Karpas-422 (cell line): ENCODE measurements at places on chromosomes 5 and 9.

GRCh38 chr5:1667648-1668140 is 131.9 kb downstream of the MRPL36 start:
- no peaks in the 10 kb centered on the region for H3K4me1 ChIP-seq
- H3K4me3 ChIP-seq, result no peak overlapping the region
- no peaks in the 10 kb centered on the region for H3K27me3 ChIP-seq

DNA sequence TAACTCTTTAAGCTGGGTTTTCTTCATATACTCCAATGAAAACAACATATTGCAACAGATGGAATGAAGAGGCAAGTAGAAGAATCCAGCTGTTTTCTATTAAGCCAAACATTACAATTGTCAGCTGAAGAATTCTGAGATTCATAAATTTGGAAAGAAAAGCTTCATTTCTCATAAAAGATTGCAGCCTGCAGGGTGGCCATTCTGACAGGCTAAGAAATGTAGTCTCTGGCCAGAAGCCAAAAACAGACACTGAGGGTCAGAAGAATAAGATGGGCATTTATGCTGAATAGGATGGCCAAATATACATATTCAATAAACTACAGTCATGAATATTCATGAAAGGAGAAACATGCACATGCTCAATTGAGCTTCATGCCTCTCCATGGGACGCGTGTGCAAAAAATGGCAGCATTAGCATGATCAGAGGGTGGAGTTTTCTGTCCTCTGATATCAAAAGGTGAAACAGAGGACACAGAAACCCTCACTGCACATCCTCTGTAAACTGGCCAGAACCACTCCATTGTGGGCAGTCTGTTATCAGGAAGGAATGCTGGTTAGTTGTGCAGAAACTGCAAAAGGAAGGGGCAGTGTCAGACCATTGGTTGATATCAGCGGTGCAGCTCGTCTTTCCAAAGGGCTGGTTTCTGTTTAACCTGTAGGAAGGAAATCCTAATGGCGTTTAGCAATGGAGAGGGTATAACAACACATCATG is 50.2 kb downstream of the FXN start:
- H3K27ac ChIP-seq, result no peak overlapping the region
- H3K4me1 ChIP-seq, result no peaks in the 10 kb centered on the region
- DNase-seq, result peak; percentile 34
- H3K27me3 ChIP-seq, result no peaks in the 10 kb centered on the region
- no peaks in the 10 kb centered on the region for H3K36me3 ChIP-seq
- no peak overlapping the region for H3K4me3 ChIP-seq

GRCh38 chr5:150085950-150086715 is at the start of gene CSF1R:
TSS of gene CSF1R (minus strand) at chr5:150086554. CDS start at chr5:150086427, 127 bp downstream.
- no peak for DNase-seq
- H3K4me1 ChIP-seq, result no peaks in the 10 kb centered on the region
- no peaks in the 10 kb centered on the region for H3K27me3 ChIP-seq
- no peaks in the 10 kb centered on the region for H3K36me3 ChIP-seq
- no peak within 1 kb of the TSS for H3K4me3 ChIP-seq
- no peak within 1 kb of the TSS for H3K27ac ChIP-seq

DNA sequence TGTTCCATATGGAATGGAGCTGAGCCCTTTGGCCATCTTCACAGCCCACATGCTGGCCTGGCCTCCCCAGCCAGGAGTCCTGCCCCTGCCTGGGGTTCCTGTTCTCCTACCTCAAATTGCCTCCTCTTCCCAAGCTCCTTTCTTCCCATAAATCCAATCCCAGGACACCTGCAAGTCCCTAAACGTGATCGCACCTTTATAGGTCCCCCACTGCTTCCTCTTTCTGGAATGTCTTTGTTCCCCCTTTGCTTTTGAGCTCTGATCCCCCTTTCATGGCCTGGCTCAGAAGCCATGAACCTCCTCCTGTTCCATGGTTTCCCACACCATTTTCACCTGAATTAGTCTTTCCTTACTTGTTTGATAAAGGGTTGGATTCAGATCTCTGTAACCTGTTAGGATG is 68.5 kb downstream of the TRPC7 start:
- no peak overlapping the region for H3K27ac ChIP-seq
- no peak for DNase-seq
- no peaks in the 10 kb centered on the region for H3K36me3 ChIP-seq
- H3K27me3 ChIP-seq, result no peaks in the 10 kb centered on the region
- no peaks in the 10 kb centered on the region for H3K4me1 ChIP-seq

DNA sequence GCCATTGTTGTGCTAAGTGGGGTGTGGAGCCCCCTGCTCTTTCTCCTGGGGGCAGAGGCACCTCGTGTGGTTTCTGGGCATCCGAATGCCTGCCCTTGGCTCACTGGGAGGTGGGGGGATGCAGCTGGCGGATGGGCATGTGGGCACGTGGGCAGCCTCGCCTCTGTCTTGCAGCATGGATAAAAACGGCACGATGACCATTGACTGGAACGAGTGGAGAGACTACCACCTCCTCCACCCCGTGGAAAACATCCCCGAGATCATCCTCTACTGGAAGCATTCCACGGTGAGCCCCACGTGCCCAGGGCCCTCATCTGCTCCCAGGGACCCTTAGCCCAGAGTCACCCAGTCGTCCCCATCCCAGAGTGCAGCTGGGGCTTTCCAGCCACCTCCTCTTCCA is 25.3 kb downstream of the PTGES2 start:
- H3K4me1 ChIP-seq, result peaks cover 15% of the 10 kb centered on the region
- no peaks in the 10 kb centered on the region for H3K36me3 ChIP-seq
- H3K27me3 ChIP-seq, result no peaks in the 10 kb centered on the region
- DNase-seq, result no peak
- no peak overlapping the region for H3K4me3 ChIP-seq

DNA sequence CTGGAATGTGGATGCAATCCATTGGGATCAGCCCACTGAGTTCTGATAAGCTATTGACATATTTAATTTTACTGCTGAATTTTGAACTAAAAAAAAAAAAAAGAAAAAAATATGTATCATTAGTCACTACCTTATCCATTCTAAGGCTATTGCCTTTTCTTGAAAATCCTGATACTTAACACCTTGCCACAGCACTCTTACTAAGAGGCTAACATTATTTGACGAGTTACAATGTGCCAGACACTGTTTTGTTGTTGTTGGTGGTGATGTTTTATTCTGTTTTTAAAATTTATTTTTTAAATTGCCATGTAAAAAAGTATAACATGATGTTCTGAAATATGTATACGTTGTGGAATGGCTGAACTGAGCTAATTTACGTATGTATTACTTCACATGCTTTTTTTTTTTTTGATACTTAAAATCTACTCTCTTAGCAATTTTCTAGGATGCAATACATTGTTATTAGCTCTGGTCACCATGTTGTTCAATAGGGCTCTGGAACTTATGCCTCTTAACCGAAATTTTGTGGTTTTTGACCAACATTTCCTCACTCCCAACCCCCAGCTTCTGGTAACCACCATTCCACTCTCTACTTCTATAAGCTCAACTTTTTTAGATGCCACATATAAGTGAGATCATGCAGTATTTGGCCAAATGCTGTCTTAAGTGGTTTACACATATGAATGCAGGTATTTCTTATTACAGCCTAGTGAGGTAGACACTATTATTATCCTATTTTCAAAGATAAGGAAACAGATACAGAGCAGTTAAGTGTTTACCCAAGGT is 134.8 kb upstream of the PCA3 start:
- H3K36me3 ChIP-seq, result no peaks in the 10 kb centered on the region
- H3K4me1 ChIP-seq, result peaks cover 3% of the 10 kb centered on the region
- no peak for DNase-seq
- H3K27me3 ChIP-seq, result no peaks in the 10 kb centered on the region
- H3K4me3 ChIP-seq, result no peak overlapping the region
- no peak overlapping the region for H3K27ac ChIP-seq

DNA sequence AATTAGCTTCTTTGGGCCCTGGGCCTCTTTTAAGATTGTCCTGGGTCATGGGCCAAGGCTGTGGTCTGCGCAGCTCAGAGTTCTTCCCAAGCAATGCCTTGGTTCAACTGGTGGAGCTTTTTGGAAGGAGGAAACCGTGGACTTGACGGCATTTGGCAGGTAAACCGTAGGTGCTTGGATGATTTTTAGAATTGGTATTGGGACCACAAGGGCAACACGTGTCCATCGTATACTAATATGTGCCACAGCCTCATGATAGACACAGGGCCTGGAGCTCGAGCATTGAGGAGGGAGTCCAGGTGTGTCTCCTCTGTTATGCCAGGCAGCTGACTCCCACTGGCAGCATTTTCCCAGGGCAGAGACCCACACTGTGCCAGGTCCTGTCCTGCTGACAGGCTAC is 120.9 kb upstream of the PITX1 start:
- H3K27me3 ChIP-seq, result no peaks in the 10 kb centered on the region
- no peaks in the 10 kb centered on the region for H3K4me1 ChIP-seq
- no peak for DNase-seq
- H3K36me3 ChIP-seq, result no peaks in the 10 kb centered on the region
- no peak overlapping the region for H3K27ac ChIP-seq

- no peak for DNase-seq
- no peak overlapping the region for H3K27ac ChIP-seq
- H3K4me3 ChIP-seq, result no peak overlapping the region
- H3K36me3 ChIP-seq, result no peaks in the 10 kb centered on the region
Observed at GRCh38 chr9:75642522-75642921, 248.0 kb upstream of the PCSK5 start.

DNA sequence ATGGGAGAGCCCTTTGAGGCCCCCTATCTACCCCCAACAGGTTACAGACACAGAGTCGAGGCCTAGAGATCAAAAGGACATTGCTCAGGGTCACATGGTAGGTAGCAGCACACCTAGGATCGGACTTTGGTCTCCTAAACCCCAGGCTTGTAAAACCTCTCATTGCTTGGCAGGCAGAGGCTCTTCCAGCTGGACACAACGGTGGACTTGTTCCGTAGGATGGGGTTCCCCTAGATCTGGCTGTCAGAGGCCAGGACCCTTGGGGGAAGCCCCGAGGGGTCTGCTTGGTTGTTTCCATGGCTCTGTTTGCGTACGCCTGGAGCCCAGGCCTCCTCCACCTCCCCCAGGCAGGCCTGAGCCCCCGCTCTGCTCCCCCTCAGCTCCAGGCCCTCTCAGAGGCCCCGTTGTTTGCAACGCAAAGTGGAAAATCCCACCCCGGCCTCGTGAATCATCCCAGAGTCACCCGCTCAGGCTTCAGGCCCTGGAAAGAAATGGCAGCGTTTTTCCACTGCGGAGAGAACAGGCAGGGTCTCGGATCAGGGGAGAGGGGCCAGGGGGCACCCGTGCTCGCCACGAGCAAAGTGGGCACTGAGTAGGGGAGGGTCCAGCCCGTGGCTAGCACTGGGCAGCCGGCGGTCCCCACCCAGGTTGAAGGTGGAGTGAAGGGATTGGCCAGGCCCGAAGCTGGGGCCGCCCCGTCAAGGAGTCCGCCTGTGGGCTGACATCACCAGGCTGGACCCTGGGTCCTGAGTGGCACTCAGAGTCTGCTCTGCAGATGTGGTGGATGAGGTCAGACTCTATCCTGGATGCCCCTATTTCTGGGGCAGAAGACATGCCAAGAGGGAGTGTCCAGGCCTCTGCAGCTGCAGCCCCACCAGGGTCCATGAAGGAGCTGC is 19.8 kb downstream of the COL27A1 start:
- no peaks in the 10 kb centered on the region for H3K36me3 ChIP-seq
- no peak overlapping the region for H3K27ac ChIP-seq
- no peak for DNase-seq
- no peak overlapping the region for H3K4me3 ChIP-seq
- no peaks in the 10 kb centered on the region for H3K4me1 ChIP-seq

- no peak overlapping the region for H3K4me3 ChIP-seq
- H3K36me3 ChIP-seq, result no peaks in the 10 kb centered on the region
- H3K27ac ChIP-seq, result no peak overlapping the region
- no peak for DNase-seq
Observed at GRCh38 chr5:122656577-122656976, 118.3 kb upstream of the SNX2 start.

DNA sequence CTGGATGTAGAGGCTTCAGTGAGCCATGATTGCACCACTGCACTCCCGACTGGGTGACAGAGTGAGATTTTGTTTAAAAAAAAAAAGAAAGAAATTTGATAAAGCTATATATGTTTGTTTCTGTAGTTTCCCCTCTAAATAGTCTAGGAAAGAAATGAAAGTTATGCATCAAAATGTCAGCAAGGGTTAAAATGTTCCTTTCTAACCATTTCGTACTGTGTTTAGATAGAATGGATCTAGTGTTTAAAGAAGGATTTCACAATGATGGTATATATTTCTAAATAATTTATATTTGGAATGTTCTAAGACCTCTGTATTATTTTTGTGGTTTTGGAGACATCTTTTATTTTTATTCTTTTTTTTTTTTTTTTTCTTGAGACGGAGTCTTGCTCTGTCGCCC is 22.7 kb downstream of the TEK start:
- no peaks in the 10 kb centered on the region for H3K4me1 ChIP-seq
- no peak overlapping the region for H3K27ac ChIP-seq
- H3K27me3 ChIP-seq, result no peaks in the 10 kb centered on the region
- no peak for DNase-seq

DNA sequence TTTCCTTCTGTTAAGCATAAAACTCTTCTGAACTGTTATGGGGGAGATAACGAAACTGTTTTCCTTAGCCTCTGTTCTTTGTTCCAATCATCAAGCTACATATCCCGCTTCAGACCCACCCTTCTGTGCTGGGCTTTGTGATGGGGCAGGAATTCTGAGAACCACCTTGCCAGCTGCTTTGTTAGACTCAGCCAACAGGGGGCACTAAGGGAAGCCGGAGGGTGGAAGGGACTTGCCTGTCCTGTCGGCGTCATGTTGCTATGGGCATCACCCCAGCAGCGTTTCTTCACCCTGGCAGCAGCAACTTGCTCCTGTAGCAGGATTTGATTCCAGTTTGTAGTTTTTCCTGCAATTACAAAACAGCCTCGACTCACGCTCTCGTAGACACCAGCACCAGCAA is 169.1 kb downstream of the CAAP1 start:
- H3K4me3 ChIP-seq, result no peak overlapping the region
- DNase-seq, result peak; percentile 86
- H3K27ac ChIP-seq, result no peak overlapping the region
- H3K4me1 ChIP-seq, result peaks cover 6% of the 10 kb centered on the region; the same call in 1 of the 2 replicates
- H3K27me3 ChIP-seq, result no peaks in the 10 kb centered on the region

- no peaks in the 10 kb centered on the region for H3K27me3 ChIP-seq
- H3K4me1 ChIP-seq, result peaks cover 33% of the 10 kb centered on the region
- DNase-seq, result peak; percentile 60
- peak overlapping the region; percentile 19; the same call in 1 of the 2 replicates for H3K27ac ChIP-seq
- no peaks in the 10 kb centered on the region for H3K36me3 ChIP-seq
Observed at GRCh38 chr9:80156756-80157472, 585.1 kb downstream of the TLE4 start.

- no peak overlapping the region for H3K27ac ChIP-seq
- no peak for DNase-seq
- no peaks in the 10 kb centered on the region for H3K36me3 ChIP-seq
- peaks cover 3% of the 10 kb centered on the region; the same call in 1 of the 2 replicates for H3K4me1 ChIP-seq
Observed at GRCh38 chr5:120452471-120452870, 11.6 kb upstream of the PRR16 start.

- no peak overlapping the region for H3K27ac ChIP-seq
- no peaks in the 10 kb centered on the region for H3K36me3 ChIP-seq
- DNase-seq, result no peak
- no peak overlapping the region for H3K4me3 ChIP-seq
Observed at GRCh38 chr9:136004712-136005111, 43.5 kb upstream of the UBAC1 start.

- no peaks in the 10 kb centered on the region for H3K4me1 ChIP-seq
- no peak overlapping the region for H3K4me3 ChIP-seq
- DNase-seq, result no peak
- no peaks in the 10 kb centered on the region for H3K36me3 ChIP-seq
Observed at GRCh38 chr5:52710972-52711596, 76.6 kb upstream of the ITGA1 start.
